Activated naive CD8-positive, alpha-beta T cell treated with anti-CD3 and anti-CD28 coated beads, Interleukin-2, amount 50 U/mL, for 16 hours (primary cell): ENCODE measurements at places on chromosomes 6 and 20.

GRCh38 chr20:36895036-36895435 is 19.1 kb downstream of the TLDC2 start:
- DNase-seq = no peak

DNA sequence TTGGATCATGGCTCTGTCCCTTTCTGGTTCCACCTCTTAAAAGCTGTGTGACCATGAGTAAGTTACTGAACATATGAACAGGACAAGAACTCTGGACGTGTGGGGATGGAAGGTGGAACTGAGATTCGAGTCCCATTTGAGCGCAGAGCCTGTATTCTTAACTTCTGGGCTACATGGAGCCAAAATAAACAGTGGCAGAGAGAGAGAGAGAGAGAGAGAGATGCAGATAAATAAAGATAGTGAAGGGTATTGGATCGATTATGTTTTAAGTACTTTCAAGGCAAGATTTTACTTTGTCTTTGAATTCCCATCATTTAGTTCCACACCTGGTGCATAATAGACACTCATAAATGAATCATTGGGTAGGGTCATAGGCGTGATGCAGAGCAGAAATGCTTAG is 39.7 kb downstream of the SLC35D3 start:
- DNase-seq = no peak

GRCh38 chr6:139801571-139802321 is 427.3 kb upstream of the CITED2 start:
- DNase-seq = no peak

DNA sequence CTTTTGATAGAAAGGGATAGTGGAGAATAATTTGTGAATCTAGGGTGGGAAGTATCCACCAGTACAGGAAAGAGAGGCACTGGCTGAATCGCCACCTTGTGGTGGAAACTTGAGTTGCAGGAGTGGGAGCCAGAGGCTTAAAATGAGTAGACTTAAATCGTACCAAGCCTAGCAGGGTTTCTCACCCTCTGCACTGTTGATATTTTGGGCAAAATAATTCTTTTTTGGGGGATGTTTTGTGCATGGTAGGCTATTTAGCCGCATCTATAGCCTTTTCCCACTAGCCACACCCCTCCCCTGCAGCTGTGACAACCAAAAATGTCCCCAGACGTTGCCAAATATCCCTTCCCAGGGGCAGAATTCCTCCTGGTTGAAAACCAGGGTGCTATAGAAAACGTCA is 119.1 kb downstream of the DHX35 start:
- DNase-seq = peak; percentile 65

GRCh38 chr6:52686878-52687699 is 16.2 kb downstream of the TMEM14A start:
- no peak for DNase-seq

- no peak for DNase-seq
Observed at GRCh38 chr6:151998784-151999183, 191.3 kb downstream of the ESR1 start.

GRCh38 chr6:71420095-71420692 is 131.6 kb downstream of the OGFRL1 start:
- no peak for DNase-seq

DNA sequence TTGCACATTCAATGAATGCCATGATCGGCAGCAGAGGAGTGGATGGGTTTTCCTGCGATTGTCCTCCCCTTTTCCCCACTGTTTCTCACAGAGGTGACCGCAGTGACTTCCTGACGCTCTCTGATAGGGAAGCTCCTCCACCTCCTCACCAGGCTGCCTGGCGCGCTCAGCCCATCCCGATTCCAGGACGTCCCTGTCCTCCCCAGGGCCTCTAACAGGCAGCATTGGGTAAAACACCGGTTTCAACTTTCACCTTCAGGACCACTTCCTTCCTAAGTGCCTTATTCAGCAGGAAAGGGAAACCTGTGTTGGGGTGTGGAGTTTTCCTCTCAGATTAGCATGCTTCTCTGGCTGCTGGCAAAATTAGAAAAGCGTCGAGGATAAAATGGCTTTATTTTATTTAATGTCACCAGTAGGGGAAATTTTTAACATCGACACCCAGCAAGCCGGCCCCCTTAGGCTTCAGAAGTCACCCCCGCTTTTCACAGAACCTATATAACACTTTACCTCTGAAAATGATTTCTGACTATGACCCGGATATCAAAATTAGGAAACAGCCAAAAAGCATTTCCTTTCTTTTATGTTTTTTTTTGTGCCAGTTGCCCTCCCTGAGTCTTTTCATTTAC is 570.4 kb upstream of the GJE1 start:
- DNase-seq = no peak

GRCh38 chr6:36038120-36038876 is 10.7 kb downstream of the MAPK14 start:
- DNase-seq = no peak

- DNase-seq = no peak
Observed at GRCh38 chr6:36571122-36572043, 22.8 kb upstream of the SRSF3 start.

DNA sequence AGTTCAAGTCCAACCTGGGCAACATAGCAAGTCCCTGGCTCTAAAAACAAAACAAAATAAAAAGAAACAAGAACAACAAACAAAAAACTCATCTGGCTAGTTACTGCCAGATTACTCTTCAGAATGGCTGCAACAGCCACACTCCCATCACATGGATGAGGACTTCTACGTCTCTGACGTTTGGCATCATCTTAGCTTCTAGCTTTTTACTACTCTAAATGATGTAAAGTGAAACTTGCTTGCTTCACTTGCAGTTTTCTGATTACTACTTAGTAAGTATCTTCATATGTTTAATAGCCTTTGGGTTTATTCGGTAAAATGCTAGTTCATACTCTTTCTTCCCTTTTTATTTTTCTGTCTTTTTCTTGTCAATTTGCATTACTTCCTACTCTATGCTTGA is 161.1 kb upstream of the CARMIL1 start:
- DNase-seq = no peak

DNA sequence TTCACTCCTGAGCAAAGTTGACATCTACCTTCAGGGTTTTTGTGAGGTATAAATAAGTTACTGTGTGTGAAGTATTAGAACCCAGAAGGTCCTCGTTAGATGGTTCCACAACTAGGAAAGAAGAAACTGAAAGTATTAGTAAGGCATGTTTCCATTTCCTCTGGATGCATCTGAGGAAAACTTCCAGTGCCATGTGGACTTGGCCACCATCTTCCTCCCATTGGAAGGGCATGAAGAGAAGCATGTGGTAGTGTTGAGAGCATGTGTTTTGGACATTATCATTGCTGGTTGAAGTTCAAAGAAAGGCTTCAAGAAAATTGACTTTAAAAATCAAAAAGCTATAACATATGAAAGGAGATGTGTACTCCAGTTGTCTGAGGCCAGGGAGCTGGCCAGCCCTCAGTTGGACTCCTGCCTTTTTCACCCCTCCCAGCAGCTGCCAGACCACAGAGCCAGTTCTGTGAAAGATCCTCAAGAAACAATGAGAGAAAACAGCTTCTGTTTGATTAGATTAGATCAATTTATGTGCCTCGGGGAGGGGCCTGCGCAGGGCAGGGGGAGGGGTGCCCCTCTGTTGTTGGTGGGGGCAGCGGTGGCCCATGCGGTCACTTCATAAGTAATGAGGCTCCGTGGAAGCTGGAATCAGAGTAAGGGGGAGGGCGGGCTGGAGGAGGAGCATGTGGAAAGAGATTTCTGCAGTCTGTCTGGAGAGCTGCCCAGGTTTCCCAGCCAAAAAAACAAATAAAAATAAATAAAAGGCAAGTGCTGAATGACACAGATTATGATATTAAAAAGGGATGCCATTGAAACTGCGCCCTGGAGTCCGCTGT is 154.0 kb downstream of the JARID2 start:
- DNase-seq = no peak

GRCh38 chr6:35728683-35729678 is 7.9 kb upstream of the ARMC12 start:
- DNase-seq = no peak

DNA sequence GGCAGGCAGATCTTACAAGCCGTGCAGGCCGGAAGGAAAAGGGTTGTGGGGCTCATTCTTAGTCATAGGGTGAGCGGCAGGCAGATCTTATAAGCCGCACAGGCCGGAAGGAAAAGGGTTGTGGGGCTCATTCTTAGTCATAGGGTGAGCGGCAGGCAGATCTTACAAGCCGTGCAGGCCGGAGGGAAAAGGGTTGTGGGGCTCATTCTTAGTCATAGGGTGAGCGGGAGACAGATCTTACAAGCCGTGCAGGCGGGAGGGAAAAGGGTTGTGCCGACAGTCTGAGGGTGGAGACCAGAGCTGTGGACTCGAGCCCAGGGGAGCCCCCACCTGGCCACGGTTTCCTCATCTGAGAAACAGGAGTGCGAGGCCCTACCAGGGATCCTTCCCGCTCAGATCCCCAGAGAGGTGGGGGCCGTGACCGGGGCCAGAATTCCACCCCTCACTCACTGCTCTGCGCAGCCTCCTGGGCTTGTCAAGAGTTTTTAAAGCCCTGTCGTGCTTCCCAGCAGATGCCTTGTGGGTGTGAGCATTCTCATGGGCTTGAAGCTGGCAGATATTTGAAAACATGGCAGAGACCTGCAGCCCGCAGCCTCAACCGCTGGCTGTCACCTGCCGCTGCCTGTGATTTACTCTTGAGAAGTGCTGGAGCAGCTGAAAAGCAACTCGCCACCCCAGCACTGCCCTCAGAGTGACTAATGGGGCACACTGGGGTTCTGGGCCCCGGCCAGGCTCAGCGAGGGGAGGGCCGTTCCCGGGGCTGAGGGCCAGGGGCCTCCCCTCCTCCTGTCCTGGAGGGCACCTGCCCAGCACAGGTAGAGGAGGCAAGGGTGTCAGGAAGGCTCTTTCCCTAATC is 31.9 kb downstream of the NTSR1 start:
- peak; percentile 15 for DNase-seq

- no peak for DNase-seq
Observed at GRCh38 chr20:22418738-22419137, 165.6 kb downstream of the FOXA2 start.
